ENCODE measurements at places on chromosomes 5 and 9. TPM values are rescaled to one million over a fixed set of nuclear protein-coding genes. Genes with fewer than 3 reads are reported as not detected.

PCDHB15 gene
- polyA plus RNA-seq, result 11.3 TPM

- DNase-seq, result no peak
Observed at GRCh38 chr9:105676351-105676923, 14.2 kb downstream of the TAL2 start.

DNA sequence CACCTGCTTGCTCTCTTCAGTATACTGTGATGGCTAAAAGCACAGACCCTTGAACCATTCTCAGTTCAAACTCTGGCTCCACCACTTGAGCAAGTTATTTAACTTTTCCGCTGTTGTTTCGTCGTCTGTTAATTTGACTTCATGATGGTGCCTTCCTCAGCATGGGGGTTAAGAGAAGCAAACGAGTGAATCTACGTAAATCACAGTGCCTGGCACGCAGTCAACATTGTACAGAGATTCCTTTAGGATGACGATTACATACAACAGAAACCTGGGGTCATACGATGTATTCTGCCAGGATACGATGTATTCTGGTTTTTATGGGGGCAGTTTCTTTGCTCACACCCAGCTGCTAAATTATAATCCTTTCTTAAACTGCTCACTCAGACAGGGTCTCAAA, 515.6 kb downstream of the CCDC171 start:
- DNase-seq, result no peak

- peak; percentile 38 for DNase-seq
Observed at GRCh38 chr5:131262953-131263541, 806 bp upstream of the CDC42SE2 start.

All from right renal cortex interstitium (tissue), 3 donors.